Kidney glomerular epithelial cell (primary cell): ENCODE measurements at places on chromosomes 3 and 15.

GRCh38 chr15:57915827-57916531 lies 149.5 kb downstream of the ALDH1A2 start:
- DNase-seq, result no peak

GRCh38 chr3:148269816-148270215 lies 427.9 kb upstream of the AGTR1 start:
- no peak for DNase-seq

GRCh38 chr15:98903377-98904018 lies 104.1 kb downstream of the PGPEP1L start:
- peak; percentile 67 for DNase-seq

- DNase-seq, result no peak
Measured at GRCh38 chr15:39502611-39503195, 78.2 kb upstream of the THBS1 start.
